ENCODE measurements at places on chromosomes 4 and X. TPM values are rescaled to one million over a fixed set of nuclear protein-coding genes. Genes with fewer than 3 reads are reported as not detected.

GRCh38 chr4:128913228-128913627 is 103.7 kb downstream of the JADE1 start:
- DNase-seq = no peak

The CCDC120 gene
- 3.6 TPM for polyA plus RNA-seq

- no peak for DNase-seq
Observed at GRCh38 chr4:98026362-98026761, 116.9 kb downstream of the STPG2 start.

DNA sequence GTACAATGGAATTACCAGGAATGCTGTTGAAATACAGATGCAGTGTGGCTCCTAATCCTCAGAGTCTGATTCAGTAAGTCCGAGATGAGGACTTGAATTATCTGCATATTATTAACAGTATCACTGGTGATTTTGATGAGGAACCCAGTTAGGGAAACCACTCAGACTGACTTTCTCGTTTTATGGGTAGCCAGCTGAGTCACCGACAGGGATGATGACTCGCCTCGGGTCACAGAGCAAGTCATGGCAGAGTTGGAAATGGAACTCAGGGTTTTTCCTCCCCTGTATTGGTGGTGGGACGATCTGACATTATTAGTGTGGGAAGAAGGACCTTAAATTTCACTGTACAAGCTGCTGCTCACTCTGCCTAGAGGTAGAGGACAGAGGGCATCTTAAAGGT is 51.3 kb downstream of the RTL9 start:
- DNase-seq = no peak

GRCh38 chr4:88177983-88178625 is 19.7 kb upstream of the ABCG2 start:
- peak; percentile 93 for DNase-seq

- DNase-seq = no peak
Observed at GRCh38 chrX:154023276-154024000, 3.7 kb upstream of the IRAK1 start.

The ANK2 gene
- polyA plus RNA-seq = 7.7 TPM

The SPANXD gene
- polyA plus RNA-seq = not detected

DNA sequence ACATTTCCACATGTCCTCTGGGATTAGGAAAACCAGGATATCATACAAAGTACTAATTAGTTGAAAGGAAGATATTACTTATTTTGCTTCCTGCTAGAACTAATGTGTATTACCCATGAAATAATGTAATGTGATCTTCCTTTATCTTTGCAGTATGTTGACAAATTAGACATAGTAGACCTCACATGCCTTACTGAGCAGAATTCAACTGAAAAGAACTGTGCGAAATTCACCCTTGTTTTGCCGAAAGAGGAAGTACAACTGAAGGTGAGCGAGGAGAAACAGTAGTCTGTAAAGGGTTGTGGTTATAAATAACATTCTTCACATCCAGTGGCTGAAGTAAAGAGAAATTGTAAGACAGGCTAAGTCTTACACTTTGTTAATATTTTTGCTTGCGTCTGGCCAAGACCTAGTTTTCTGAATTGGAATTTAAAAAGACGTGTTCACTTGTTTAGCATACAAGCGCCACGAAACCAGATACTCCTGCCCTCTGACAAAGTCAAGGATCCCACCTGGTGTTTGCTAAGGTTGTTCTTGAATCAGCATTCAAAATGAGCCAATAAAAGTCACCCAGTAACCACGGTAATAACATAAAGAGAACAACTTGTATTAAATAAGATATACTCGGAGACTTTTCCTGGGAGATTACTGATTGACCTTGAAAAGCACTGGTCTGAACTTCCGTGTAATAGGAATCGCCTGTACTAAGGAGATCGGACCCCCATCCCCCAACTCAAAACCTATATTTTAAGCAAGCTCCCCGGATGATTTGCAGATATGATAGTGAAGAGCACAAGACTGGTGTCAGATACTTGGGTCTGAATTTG is 16.9 kb downstream of the STAP1 start:
- peak; percentile 55 for DNase-seq

DNA sequence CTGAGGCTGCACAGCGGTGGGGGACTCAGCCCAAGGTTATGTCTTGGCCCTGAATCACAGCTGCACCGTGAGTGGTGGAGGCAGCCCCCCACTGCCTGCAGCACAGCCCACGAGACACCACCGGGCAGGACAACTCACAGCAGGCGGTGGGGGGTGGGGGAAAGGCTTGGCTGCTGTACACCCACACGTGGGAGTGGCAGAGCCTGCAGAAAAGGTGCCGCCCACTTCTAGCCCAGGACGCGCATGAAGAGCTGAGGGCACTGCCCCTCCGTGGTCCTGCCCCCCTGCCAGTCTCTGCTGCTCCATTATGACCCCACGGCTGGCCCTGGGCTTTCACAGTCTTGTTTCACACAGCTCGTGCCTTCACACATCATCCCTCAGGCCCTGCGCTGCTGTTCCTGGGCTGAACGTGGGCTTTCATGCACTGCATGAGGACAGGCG is 40.8 kb downstream of the FGFRL1 start:
- DNase-seq = no peak

DNA sequence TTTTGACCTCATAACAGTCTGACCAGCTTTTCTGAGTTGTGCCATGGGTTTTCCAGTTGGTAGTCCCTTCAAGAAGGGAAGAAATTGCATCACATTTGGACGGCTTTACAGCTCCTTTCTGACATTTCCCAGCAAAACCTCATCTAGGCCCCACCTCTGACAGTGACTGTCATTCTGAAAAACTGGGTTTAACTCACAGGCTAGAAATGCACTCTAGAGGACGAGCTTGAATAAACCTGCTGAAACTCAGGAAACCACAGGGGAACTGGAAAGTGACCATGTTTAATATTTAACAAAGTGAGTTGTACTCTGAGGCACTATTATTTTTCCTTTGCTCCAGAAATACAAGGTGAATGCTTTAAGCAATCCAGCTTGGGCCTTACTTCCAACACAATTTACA is 434.3 kb upstream of the RASGEF1B start:
- DNase-seq = no peak

DNA sequence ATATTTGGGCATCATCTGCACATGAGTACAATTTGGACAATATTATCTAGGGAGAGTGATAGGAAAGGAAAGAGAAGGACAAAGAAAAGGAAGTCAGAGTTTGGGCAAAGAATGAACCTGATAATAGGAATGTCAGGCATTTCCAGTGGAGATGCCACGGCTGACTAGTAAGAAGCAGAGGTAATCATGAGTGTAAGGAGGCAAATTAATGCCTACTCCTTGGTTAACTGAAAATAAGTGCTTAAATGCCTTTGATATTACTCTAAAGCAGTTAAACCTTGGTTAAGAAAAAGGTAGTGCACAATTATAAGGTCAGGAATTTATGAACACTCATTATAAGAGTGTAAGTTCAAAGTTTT is 99.2 kb upstream of the DDIT4L start:
- peak; percentile 45 for DNase-seq

The AMTN gene
- polyA plus RNA-seq = not detected

DNA sequence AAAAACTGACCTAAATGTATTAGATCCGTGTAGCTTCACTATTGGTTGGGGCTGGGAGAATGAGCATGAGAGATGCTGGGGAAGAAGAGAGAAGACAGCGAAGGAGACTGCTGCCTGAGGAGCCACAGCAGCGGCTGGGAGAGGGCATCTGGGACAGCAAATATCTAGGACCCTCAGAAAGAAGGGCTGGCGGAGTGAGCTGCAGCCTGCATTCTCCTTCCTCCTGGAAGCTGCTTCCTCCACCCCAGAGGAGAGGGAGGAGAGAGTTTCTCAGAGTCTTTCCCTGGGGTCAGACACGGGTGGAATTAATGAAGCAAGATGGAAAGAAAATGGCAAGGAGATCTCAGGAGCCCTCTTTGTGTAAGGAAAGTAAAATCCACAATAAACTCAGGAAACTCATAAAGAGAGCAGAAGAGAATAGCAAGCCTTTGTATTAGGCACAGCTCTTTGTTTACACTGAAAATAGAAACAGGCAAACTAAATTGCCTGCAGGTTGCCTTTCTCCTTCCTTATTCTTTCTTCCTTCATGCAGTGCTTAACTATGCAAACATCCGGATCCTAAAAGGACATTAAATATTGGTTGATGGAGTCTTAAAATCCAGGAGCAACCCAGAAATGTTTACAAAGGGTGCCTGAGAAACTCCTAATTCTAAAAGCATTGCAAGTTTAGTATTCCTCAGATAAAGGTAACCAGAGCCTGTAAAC is 130.3 kb upstream of the GALNT7 start:
- peak; percentile 19 for DNase-seq

- no peak for DNase-seq
Observed at GRCh38 chr4:8399298-8399697, 41.2 kb downstream of the ACOX3 start.

DNA sequence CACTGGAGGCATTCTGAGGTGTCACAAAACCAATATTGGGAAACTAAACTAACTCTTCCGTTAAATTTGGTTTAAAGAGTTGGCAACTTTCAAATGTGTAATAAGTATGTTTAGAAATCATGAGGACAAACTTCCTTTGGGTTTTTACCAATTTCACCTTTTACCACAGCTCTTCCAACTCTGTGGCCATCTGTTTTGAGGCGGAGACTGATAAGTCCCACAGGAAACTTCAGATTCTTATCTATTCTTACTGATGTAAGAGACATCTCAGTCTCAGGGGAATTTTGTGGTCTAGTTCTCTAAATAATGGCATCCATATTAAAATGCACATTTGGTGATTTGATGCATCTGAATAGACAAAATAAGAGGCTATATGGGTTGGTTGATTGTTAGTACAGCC is 229.2 kb upstream of the AFF2 start:
- no peak for DNase-seq

DNA sequence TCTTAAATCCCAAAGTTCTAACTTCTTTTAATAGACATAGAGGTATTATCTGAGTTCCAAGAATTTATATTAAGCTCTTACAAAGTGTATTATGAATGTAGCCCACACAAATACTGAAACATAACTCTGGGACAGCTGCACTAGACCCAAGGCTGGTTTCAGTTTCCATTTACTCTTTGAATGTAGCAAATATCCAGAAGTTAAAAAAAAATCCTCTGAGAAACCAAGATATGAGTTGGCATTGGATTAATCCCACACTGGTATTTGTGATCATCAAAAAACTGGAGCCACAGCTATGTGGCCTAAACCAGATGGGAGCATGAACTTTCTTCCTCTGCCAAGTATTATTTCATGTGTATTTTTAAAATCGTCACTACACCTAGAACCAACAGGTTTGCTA is 23.6 kb upstream of the SMPX start:
- DNase-seq = no peak

DNA sequence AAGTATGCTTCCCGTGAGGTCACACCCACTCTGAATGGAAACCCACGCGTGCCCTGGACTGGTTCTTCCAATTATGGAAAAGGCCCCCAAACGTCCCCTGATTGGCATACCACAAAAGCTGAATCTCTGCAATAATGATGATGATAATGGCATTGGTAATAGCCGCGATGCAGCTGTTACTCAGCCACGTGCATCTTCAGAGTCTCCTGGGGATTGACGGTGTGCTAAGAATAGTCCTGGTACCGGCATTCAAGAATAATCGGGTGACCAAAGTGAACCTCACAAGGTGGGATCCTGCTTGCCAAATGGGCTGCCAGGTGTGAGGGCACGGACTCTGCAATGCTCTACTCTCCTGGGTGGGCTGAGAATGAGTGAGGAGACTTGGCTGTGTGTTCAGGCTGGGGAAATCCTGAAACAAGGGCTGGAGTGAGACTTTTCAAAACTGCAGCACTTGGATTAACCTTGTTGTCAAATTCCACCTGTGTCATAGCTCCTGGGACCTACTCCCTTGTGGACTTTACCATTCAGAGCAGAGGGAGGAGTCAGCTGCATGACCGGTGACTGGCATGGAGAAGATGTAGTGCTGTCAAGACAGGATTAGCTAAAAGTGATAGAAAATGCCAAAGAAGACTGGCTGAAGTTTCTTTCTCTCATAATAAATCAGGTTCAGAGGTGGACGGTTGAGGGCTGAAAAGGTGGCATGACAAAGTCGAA is 615.4 kb downstream of the MID1IP1 start:
- DNase-seq = no peak

DNA sequence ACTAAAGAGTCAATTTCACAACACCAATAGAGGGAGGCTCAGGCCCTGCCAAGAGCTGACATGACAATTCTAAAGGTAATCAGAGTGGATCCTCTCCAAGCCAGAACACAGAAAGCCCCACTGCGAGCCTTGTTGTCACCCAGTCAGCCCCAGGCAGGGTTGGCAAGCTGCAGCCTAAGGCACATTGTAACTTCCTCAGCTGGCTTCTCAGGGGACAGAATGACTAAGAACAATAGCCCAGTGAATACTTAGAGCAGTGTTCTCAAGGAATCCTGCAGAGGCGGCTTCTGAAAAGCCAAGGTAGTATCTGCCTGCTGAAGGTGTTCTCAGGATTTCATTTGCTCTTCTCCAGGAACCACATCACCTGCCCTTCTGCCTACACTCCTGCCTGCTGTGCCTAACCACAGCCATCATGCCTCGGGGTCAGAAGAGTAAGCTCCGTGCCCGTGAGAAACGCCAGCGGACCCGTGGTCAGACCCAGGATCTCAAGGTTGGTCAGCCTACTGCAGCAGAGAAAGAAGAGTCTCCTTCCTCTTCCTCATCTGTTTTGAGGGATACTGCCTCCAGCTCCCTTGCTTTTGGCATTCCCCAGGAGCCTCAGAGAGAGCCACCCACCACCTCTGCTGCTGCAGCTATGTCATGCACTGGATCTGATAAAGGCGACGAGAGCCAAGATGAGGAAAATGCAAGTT is at the start of gene MAGEB4:
MAGEB4 (plus strand) TSS at position 277 of the 692 bp plus-strand sequence; CDS start at position 413, 136 bp downstream.
- DNase-seq = no peak

GRCh38 chr4:113524096-113524495 is 237.4 kb downstream of the CAMK2D start:
- DNase-seq = no peak

DNA sequence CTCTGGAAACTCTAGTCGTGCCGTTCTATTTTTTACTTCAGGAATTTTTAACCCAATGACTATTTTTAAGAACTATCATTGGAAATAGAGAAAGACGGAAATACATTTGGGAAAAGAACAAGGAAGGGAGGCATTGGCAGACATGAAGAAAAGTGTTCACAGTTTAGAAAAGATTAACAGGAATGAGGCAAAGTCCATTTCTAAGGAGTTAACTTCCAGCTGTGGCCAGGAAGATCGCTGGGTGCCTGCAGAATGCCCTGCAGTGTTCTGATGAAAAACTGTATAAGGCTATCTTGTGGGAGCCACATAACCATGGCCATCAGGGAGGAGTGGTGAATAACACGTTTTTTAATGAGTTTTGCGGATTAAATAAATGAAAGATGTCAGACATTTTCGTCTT is 150.6 kb upstream of the VCX3A start:
- no peak for DNase-seq

The LPAR4 gene
- 13.0 TPM for polyA plus RNA-seq

The PPP1R2C gene
- polyA plus RNA-seq = not detected

The DCAF16 gene
- polyA plus RNA-seq = 26.5 TPM

The ARHGAP6 gene
- 0.26 TPM for polyA plus RNA-seq

The FAM156B gene
- polyA plus RNA-seq = 12.0 TPM

GRCh38 chr4:36286481-36286871 is 5.1 kb downstream of the DTHD1 start:
- no peak for DNase-seq

- DNase-seq = no peak
Observed at GRCh38 chrX:38973322-38973721, 172.1 kb downstream of the MID1IP1 start.
